ENCODE measurements at places on chromosomes 2 and 18.

- no peak for DNase-seq
These were observed 114.5 kb upstream of the TANK start for GRCh38 chr2:161045726-161046125.

- no peak for DNase-seq
These were observed 56.2 kb upstream of the ATP8B1 start for GRCh38 chr18:57859314-57859713.

DNA sequence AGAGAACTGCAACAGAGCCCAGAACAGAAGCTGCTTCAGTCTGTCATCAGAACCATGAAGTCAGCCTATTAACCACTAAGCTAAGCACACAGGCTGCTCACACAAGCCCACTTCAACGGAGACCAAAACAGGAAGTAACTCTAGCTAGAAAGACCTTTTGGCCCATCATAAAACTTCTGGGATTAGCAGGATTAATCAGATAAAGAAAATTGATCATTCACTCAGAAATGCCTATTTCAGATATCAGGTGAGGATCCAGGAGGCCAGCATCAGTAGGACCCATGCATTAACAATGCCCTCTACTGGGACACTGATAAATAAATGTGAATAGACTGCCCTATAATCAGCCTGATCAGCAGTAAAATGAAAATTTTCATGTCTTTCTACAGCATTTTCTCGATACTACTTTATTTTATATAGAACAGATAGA lies 101.4 kb downstream of the WDPCP start:
- no peak for DNase-seq

- DNase-seq = no peak
These were observed 162.9 kb upstream of the ZNF516 start for GRCh38 chr18:76657911-76658470.

GRCh38 chr18:35588995-35589394 lies 7.5 kb downstream of the GALNT1 start:
- DNase-seq = peak; percentile 43

DNA sequence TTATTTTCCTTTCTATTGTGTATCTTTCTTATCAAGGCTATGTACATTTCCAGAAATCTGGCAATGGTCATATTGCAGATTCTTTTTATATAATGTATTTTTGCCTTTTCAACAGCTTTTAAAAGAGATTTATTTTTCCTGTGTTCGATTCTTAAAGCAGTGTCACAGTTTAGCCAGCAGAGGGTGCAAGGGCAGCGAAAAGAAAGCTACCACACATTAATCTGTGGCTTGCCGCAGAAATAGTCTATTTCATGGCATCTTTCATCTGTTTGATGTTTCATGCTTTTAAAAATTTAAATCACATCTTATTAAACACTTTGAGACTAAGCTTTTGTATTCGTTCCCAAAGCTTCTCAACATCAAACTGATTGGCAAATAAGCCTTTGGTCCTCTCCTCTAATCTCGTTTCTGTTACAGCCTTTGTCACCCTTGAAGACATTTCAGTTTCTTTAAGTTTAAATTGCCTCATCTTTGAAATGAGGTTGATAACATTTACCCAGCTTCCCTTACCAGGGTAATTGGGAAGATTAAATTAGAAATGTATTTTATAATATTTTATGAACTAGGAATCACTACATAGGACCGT lies 73.3 kb downstream of the PIK3C3 start:
- DNase-seq = peak; percentile 47

- DNase-seq = no peak
These were observed 15.5 kb upstream of the MGAT5 start for GRCh38 chr2:134238371-134238770.
